Stimulated activated CD8-positive, alpha-beta memory T cell treated with anti-CD3 and anti-CD28 coated beads, Interleukin-7, amount 100 ng/mL, for 1 hour (primary cell): ENCODE measurements at places on chromosomes 3 and 15.

- no peak for DNase-seq
Observed at GRCh38 chr3:160801386-160802118, 45.5 kb downstream of the PPM1L start.

- DNase-seq = no peak
Observed at GRCh38 chr15:39323706-39324105, 257.2 kb upstream of the THBS1 start.

GRCh38 chr3:7504886-7505775, 644.2 kb downstream of the GRM7 start:
- no peak for DNase-seq

GRCh38 chr15:95485367-95485766, 845.1 kb upstream of the NR2F2 start:
- no peak for DNase-seq

- DNase-seq = no peak
Observed at GRCh38 chr3:146142757-146143156, 18.2 kb downstream of the PLOD2 start.

GRCh38 chr15:28955993-28956421, 70.2 kb downstream of the APBA2 start:
- no peak for DNase-seq

- DNase-seq = no peak
Observed at GRCh38 chr15:94736236-94736635, 504.9 kb downstream of the MCTP2 start.

DNA sequence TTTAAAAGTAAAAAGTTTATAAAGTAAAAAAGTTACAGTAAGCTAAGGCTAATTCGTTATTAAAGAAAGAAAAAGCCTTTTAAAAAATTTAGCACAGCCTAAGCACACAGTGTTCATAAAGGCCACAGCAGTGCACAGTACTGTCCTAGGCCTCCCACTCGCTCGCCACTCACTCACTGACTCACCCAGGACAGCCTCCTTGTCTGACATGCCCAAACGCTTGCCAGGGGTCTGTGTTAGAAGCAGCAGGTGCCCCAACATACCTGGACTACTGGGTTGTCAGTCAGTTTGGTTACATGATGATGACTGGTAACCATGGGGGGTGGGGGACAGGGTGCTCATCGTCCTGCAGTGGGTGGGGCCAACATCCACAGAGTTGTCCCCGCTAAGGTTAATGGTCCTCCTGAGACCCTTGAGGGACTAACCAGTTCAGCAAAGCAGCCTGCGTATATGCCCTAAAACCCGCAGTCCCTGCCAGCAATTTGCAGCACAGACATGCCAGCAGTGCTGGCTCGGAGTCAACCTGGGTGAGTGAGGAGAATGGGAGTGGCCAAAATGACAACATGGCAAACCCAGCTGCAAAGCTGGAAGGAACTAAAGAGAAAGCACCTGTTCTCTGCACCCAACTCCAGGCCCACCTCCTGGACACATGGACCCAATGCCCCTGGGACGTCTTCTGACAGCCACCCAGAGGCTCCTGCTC, 49.2 kb downstream of the CYFIP1 start:
- no peak for DNase-seq

DNA sequence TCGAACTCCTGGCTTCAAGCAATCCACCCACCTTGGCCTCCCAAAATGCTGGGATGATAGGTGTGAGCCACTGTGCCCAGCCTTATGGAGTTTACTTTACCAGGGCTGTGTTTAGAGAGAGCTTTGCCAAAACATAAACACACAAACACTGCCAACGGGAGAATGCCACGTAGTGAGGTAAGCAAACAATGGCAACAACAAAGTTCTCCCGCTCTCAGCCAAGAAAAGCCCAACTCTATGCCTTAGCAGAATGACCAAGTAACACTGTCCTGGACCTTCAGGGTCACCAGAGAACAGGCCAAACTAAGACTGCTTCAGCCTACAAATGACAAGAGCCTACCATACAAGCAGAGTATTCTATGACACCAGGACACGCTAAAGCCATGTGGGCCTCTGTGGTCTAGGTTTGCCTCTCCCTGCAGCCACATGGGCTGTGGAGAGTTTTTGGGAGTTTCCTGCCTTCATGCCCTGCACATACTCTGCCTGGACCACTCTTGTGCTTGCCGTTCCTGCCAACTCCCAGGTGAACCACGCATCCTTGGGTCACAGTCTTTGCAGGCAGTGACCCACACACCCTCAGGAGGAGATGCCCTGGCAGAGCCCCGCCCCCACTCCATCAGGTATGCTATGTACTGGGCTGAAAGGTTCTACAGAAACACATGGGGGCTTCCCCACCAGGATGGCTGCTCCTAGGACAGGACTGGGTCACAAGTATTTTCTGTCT, 21.6 kb upstream of the CNBP start:
- DNase-seq = no peak

GRCh38 chr3:165254812-165255211, 58.6 kb upstream of the SLITRK3 start:
- DNase-seq = no peak

DNA sequence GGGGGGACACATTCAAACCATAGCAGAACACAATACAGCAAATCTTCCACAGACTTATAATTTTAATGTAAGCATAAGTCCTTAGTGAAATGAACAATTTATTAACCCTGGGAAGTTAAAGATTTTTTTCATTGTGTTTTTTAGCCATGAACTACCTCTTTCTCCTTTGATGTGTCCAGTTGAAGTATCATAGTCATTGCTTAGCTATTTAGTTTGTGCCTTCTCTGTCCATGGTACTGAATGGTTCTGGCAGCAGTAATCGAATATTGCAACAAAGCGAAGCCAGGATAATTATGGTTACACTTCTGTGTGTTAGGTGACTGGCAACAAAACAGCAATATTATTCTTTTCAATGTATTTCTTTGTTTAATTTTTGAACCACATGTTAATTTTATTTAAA, 403.0 kb upstream of the ONECUT1 start:
- no peak for DNase-seq

DNA sequence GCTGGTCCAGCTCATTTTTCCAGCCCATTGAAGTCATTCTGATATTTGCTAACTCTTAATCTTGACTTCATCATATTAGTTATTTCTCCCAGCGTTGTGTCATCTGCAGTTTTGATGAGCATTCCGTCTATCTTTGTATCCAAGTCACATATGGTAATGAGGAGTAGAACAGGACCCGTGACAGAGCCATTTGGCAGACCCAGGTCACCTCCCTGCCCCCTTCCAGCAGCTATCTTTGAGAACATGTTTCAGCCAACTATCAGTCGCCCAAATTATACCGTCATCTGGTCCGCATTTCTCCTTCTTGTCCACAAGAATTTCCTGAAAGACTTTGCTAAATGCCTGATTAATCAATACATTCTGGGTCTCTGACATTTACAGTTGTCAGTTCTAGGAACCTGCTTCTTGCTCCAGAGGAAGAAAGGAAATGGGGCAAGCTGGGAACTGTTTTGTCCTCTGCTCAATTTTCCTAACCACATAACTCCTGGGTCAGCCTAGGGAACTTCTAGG, 347.1 kb upstream of the NR2E3 start:
- DNase-seq = no peak

DNA sequence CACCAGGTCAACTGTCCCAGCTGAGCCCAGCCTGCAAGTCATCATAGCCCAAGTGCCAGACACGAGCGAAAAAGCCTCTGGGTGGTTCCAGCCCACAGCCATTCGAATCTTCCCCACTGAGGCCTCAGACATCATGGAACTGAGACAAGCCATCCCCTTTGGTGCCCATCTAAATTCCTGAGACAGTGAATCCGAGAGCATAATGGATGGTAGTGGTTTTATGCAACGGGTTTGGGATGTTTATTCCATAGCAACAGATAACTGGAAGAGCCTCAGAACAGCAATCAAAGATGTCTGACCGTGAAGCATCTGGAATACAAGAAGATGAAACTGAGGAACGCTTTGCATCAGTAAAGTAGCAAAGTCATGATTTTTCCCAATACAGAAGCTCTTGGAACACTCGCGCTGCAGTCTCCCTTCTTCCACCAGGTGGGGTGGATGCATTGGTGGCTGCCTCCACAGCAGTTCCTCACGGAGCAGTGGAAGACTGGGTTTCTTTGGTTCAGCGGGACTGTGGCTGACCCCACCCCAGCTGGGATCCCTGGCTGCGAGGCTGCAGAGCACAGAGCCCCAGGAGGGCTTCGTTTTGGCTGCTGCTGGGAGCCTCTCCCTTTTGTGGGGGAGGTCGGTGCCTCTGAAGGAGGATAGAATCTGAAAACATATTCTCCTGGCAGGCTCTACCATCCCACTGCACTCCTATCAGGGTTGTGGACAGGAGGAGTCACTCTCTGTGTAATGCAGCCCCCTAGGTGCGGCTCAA, 26.4 kb upstream of the PDE8A start:
- peak; percentile 23 for DNase-seq

DNA sequence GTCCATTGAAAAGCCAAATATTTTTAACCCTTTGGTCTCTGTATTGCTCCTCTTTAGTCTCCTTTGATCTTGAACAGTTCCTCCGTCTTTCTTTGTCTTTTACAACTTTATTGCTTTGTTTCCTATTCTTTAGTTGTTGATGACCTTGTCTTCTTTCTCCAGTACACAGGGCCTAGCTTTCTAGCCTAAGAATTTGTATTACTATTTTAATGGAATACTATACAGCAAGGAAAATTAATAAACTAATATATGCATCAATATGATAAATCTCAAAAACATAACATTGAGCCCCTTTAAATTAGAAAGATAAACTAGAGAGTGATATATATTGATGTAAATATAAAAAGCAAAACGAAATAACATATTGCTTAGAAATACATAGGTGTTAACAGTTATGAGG, 88.7 kb downstream of the NR1D2 start:
- DNase-seq = no peak

GRCh38 chr3:40477666-40478065, 744 bp downstream of the ZNF619 start:
- DNase-seq = no peak

DNA sequence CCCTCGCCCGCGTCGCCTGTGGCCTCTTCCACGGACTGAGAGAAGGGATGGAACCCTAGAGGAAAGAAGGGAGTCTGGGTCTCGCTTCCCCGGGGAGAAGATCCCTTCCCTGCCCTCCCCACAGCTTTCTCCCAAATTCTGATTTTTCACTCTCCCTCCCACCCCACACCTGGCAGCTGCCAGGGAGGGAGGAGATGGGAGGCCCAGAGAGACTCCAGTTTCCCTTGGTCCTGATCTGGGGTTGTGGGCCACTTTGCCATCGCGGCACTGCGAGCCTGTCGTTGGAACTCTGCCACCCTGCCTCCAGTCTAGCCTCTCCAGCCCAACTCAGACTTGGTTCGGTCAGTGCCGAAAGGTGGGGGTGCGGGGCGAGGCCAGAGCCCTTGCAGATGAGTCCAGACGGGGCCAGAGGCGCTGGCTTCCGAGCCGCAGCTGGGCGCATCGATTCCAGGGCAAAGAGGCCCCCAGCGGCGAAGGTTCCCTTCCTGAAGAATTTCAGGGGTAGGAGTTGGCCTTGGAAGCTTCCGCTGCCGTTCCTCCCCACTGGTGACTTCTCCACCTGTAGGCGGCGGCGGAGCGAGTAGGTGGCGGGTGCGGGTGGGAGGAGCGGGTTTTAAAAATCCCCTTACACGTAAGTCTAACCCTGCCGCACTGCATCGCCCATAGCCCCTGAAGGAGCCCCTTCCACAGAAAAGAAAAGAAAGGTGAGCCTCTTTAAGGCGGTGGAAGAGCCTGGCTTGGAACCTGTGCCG, 5.2 kb downstream of the WNT5A start:
- no peak for DNase-seq

- DNase-seq = no peak
Observed at GRCh38 chr3:135788146-135788545, 177.4 kb upstream of the PPP2R3A start.

GRCh38 chr3:171797265-171797679, 13.0 kb downstream of the PLD1 start:
- no peak for DNase-seq

DNA sequence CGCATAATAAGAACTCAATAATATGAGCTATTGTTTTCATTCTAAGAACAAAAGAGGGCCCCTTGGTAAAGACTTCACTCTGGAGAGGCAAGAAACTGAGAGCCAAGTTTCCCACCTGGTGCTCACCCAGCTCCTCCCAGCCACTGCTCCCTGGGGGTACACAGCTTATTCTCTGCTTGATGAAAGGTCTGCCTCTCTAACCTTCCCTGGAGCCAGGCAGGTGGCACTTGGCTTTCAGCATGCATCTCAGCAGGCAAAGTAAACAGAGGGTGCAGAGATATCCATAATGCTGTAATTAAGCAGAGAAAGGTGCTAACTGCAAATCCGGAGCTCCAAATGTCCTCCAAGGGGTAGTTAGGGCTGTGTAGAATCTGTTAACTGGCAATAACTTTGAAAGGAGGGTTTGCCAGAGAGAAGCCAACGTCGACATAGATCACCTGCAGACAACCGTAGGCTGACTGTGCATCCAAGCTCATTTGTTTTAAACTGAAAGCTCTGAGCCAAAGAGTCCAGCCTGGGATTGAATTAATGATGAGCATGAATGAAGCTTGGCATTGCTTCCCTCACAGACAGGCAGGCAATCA, 159.6 kb upstream of the PROK2 start:
- DNase-seq = no peak

DNA sequence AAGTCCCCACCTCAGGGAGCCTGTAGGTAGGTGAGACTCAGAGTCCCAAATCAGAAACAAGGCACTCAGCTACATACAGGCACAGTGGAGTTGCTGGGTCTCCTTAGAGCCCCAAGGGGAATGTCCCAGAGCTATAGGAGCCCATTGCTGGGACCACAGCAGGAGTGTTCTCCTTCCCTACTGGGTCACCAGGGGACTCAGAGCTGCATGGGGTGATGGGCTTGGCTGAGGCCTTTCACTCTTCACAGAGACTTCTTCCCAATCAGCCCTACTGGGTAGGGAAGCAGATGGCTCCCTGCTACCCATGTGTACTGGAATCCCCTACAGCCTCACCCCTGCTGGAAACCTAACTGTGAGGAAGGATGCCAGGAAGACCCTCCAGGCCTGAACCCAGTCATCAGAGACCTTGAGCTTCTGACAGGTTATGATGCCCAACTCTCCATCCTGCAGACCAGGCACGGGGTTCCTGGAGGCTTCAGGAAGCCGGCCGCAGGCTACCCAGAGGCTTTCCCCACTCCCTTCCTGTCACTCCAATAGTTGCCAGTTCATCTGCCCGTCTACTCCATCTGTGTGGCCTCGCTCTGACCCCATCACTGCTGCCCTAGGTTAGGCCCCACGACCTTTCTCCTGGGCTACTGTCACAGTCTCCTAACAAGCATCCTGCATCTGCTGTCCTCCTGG, 24.0 kb downstream of the RASGRF1 start:
- no peak for DNase-seq

DNA sequence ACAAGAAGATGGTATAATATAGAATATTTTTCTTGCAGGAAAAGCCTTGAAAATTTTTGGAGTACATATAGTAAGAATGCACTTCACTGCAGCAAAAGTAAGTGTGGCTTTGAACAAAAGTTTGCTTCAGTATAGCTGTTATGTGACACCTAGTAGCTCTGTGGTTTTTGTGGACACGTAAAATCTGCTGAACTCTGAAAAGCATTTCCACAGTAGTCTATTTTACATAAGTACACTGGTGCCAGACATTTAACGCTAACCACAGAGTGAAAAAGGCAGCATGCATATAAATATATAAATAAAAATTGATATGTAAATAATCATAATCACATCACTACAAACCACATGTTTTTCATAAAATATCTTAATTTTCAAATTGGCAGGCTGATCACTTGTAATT, 39.8 kb downstream of the CGGBP1 start:
- DNase-seq = no peak
